Ascending aorta (tissue), 2 donors: ENCODE measurements at places on chromosomes 12 and 14. TPM values are rescaled to one million over a fixed set of nuclear protein-coding genes. Genes with fewer than 3 reads are reported as not detected.

ATL1 gene
- 1.2 TPM for total RNA-seq

MGAT4C gene
- total RNA-seq, result not detected

MYO1H gene
- total RNA-seq, result not detected

TMPRSS12 gene
- total RNA-seq, result not detected

ADAM21 gene
- total RNA-seq, result 0.11 TPM

TCL1A gene
- not detected for total RNA-seq

RNFT2 gene
- total RNA-seq, result 0.21 TPM

CDK17 gene
- 49.7 TPM for total RNA-seq

INSM2 gene
- total RNA-seq, result not detected

RNASE1 gene
- 515 TPM for total RNA-seq

NGDN gene
- 7.8 TPM for total RNA-seq

ETFRF1 gene
- 0.85 TPM for total RNA-seq

CFAP251 gene
- 0.75 TPM for total RNA-seq

KLRF1 gene
- not detected for total RNA-seq

CLEC1B gene
- not detected for total RNA-seq

CCDC175 gene
- not detected for total RNA-seq
